DMS153 (cell line): ENCODE measurements at places on chromosomes 2 and 18.

- DNase-seq: no peak
Measured at GRCh38 chr2:144414324-144414845, 105.5 kb downstream of the ZEB2 start.

- DNase-seq: no peak
Measured at GRCh38 chr18:30177056-30177455, 865.5 kb downstream of the DSC3 start.

GRCh38 chr2:153808679-153809078, 63.0 kb upstream of the GALNT13 start:
- DNase-seq: no peak

DNA sequence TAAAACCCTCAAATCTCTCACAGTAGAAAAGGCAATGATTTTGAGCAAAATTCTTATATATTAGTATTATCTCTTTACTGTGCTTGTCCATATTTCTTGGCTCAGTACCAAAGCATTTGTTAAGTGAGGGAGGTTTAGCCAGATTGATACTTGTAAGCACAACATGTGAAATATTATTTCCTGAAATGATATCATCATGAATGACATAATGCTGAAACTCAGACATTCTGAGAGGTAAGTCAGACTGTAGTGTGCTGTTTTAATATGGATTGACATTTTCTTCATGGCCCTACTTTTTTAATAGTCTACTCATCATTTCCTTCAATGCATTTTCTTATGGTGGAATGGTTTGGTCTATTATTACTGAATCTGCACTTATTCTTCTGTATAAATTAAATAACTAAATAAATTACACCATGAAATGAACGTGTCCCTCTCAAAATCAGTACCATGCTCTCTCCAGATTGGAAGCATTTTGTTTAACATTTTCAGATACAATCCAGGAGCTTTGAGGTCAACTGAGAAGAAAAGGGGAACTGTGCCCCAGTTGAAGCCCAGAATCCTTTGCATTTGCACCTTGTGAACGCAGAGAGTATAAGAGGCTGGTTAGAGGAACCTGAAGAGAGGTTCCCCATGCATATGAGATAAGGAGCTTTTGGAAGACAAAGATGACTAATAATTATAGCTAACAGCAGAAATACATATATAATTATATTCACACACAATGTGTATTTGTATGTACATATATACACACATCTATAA, 50.1 kb upstream of the CRACDL start:
- DNase-seq: no peak

DNA sequence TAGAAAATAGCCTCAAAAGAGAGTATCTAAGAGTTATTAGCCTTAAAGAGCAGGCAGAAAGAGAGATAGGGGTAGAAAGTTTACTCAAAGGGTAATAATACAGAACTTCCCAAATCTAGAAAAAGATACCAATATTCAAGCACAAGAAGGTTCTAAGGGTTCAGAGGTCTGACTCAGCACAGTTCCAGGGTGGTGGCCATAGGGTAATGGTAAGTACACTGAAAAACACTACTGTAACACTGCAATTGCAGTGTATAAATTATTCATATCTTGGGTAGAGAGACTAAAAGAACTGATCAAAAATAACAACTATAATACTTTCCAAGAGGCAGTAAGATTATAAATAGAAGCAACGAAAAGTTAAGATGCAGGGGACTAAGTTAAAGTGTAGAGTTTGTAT, 115.2 kb downstream of the ROCK1 start:
- no peak for DNase-seq
